ENCODE measurements at places on chromosomes 7 and 10.

DNA sequence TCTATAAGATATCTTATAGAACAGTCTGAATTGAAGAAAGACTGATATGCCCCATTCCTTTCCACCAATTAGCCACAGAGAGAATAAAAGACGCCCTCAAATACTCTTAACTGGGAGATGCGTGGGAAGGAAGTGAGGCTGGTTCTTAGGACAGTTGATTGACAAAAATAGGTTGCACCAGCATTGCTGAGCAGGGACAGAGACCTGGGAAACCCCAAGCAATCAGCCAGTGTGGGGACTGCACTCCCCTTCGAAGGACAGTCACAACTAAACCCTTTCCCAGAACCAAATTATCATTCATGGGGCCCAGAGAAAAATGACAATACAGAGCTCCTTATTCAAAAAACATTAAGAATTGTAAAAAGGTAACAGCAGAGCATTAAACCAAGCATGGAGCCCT is 196.9 kb upstream of the GHITM start:
- no peak for DNase-seq
- peaks cover 3% of the 10 kb centered on the region for H3K27me3 ChIP-seq
- no peak overlapping the region for H3K4me3 ChIP-seq
- no peaks in the 10 kb centered on the region for H3K36me3 ChIP-seq

GRCh38 chr7:98646465-98646864 is 29.4 kb downstream of the NPTX2 start:
- no peaks in the 10 kb centered on the region for H3K36me3 ChIP-seq
- H3K27me3 ChIP-seq = peaks cover 13% of the 10 kb centered on the region
- no peak for DNase-seq
- H3K27ac ChIP-seq = no peak overlapping the region

DNA sequence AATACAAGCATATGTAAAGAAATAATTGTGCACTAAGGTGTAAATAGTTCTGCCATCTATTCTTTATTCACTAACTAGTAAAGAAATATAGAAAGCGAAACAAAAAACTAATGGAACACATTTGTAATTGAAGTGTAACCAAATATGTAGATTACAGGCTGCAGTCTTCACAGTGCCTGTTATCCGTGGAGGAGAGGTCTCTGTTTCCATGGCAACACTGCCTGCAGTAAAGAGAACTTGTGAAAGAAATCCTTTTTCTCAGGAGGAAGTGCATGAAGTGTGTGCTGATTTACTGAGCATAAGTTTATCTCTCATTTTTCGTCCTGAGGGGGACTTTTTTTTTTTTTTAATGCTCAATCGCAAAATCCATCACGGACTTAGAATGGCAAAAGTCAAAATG is 102.5 kb downstream of the APBB1IP start:
- no peak overlapping the region for H3K4me3 ChIP-seq
- peaks cover 84% of the 10 kb centered on the region for H3K36me3 ChIP-seq

DNA sequence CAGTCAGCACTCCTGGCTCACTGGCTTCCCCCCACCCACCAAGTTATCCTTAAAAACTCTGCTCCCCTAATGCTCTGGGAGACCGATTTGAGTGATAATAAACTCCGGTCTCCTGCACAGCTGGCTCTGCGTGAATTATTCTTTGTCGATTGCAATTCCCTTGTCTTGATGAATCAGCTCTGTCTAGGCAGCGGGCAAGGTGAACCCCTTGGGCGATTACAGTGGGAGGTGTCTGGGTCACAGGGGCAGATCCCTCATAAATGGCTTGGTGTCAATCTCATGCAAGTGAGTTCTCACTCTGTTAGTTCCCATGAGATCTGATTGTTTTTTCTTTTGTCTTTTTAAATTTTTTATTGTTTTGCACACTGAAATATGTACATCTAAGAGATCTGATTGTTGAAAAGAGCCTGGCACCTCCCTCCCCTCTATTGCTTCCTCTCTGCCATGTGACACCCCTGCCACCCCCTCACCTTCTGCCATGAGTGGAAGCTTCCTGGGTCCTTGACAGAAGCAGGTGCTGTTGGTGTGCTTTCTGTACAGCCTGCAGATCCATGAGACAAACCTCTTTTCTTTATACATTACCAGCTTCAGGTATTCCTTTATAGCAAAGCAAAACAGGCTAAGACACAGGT is 20.5 kb downstream of the OTUD1 start:
- no peaks in the 10 kb centered on the region for H3K27me3 ChIP-seq
- no peak for DNase-seq
- no peaks in the 10 kb centered on the region for H3K36me3 ChIP-seq
- no peak overlapping the region for H3K27ac ChIP-seq

- H3K36me3 ChIP-seq = no peaks in the 10 kb centered on the region
- H3K27ac ChIP-seq = peak overlapping the region; percentile 89
- peaks cover 30% of the 10 kb centered on the region for H3K4me1 ChIP-seq
- peaks cover 53% of the 10 kb centered on the region for H3K27me3 ChIP-seq
Observed at GRCh38 chr10:14409856-14410458, 79.2 kb upstream of the FRMD4A start.

- no peak overlapping the region for H3K27ac ChIP-seq
- H3K4me1 ChIP-seq = no peaks in the 10 kb centered on the region
- H3K4me3 ChIP-seq = no peak overlapping the region
Observed at GRCh38 chr10:20948686-20949327, 51.7 kb upstream of the NEBL start.
